Myocyte (in vitro differentiated cells): ENCODE measurements at places on chromosomes 5 and 9. TPM values are rescaled to one million over a fixed set of nuclear protein-coding genes. Genes with fewer than 3 reads are reported as not detected.

Gene LECT2
- total RNA-seq: not detected in 2 replicates

Gene SPATA31E1
- total RNA-seq: not detected in 2 replicates

Gene OR1J2
- total RNA-seq: not detected in 2 replicates

Gene PCDHB4
- total RNA-seq: 6.6 and 7.1 TPM in 2 replicates

Gene PCDHGB6
- total RNA-seq: 0.78 and 0.96 TPM in 2 replicates

Gene BTNL3
- 0.21 TPM in 1 of 2 replicates, not detected in the other for total RNA-seq

Gene ENTPD8
- total RNA-seq: 0.19 and 0.31 TPM in 2 replicates

Gene FRRS1L
- not detected in 2 replicates for total RNA-seq

Gene HMMR
- total RNA-seq: 1.4 and 3.5 TPM in 2 replicates

Gene PRUNE2
- total RNA-seq: 650 and 843 TPM in 2 replicates

Gene CNTLN
- total RNA-seq: 6.5 and 7.4 TPM in 2 replicates

Gene TXNDC8
- not detected in 2 replicates for total RNA-seq

Gene GHR
- total RNA-seq: 0.26 and 0.75 TPM in 2 replicates

Gene KIAA1958
- total RNA-seq: 1.4 and 1.8 TPM in 2 replicates

Gene PCDH12
- total RNA-seq: not detected in 2 replicates

Gene CRB2
- not detected in 2 replicates for total RNA-seq

Gene YIPF5
- total RNA-seq: 56.4 and 78.7 TPM in 2 replicates

Gene DENND1A
- 16.3 and 18.5 TPM in 2 replicates for total RNA-seq

Gene SLC6A19
- total RNA-seq: 0.31 TPM in 1 of 2 replicates, not detected in the other

Gene GOLM1
- 25.6 and 25.8 TPM in 2 replicates for total RNA-seq

Gene TMEM141
- 63.9 and 81.6 TPM in 2 replicates for total RNA-seq

Gene IFNK
- total RNA-seq: not detected in 2 replicates

Gene ENTREP1
- 3.4 and 3.7 TPM in 2 replicates for total RNA-seq

Gene IFNA2
- not detected in 2 replicates for total RNA-seq

Gene MSX2
- 4.8 and 9.8 TPM in 2 replicates for total RNA-seq

Gene BNC2
- total RNA-seq: 31.8 and 32.4 TPM in 2 replicates

Gene OSMR
- 15.6 and 40.0 TPM in 2 replicates for total RNA-seq

Gene CDC26
- total RNA-seq: 27.8 and 36.0 TPM in 2 replicates

Gene TSSK1B
- not detected in 2 replicates for total RNA-seq

Gene PCDHAC1
- total RNA-seq: 0.05 and 0.10 TPM in 2 replicates

Gene TAF11L11
- not detected in 2 replicates for total RNA-seq

Gene SH3PXD2B
- total RNA-seq: 19.4 and 28.8 TPM in 2 replicates

Gene LCP2
- 0.11 TPM in 1 of 2 replicates, not detected in the other for total RNA-seq

Gene TICAM2
- 1.2 and 4.0 TPM in 2 replicates for total RNA-seq

Gene CDKN2B-AS1
- 2.3 and 2.7 TPM in 2 replicates for total RNA-seq

Gene TAF11L5
- total RNA-seq: not detected in 2 replicates

Gene NACC2
- 22.8 and 31.6 TPM in 2 replicates for total RNA-seq

Gene CCL28
- total RNA-seq: 0.05 and 0.43 TPM in 2 replicates

Gene PRR7
- 23.1 and 38.7 TPM in 2 replicates for total RNA-seq

Gene TRPM6
- not detected in 2 replicates for total RNA-seq

Gene TMC1
- total RNA-seq: 0.40 TPM in 1 of 2 replicates, not detected in the other

Gene EDIL3
- 86.1 and 118 TPM in 2 replicates for total RNA-seq

Gene ARHGAP26
- 2.4 and 2.8 TPM in 2 replicates for total RNA-seq
